ENCODE measurements at places on chromosomes 6 and 20.

DNA sequence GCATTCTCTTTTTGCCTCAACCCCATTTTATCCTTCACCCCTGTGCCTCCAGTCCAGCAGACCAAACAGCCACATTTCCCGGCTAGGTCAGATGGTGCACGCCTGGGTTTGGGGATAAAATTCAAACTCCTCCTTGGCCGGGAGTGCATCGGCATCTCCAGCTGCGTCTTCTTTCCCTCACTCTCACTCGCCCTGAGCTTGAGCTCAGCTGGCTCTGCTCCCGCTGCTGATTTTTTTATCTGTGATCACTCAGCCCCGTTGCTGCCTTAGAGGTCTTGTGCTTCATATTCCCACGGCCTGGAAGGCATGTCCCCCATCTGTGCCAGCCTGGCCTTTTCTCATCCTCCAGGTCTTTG, 6.8 kb upstream of the EZR start:
- DNase-seq, result no peak

DNA sequence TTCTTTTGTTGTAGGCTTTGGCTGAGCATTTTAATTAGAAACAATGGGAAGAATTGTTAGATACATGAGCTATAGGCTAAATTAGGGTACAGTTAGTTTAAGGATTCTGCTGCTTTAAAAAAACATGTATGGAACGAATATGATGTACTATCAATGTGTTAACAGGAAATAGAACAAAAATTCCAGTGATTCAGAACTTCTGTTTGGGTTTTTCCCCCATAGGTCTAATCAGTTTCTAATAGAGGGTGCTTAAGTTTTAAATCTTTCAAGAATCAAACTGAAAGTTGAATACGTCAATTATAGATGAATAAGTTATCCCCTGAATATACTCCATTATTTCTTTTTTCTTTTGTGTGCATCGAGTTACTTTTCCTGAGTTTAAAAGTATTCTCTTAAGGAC, 1.9 kb downstream of the TAB2 start:
- DNase-seq, result no peak

DNA sequence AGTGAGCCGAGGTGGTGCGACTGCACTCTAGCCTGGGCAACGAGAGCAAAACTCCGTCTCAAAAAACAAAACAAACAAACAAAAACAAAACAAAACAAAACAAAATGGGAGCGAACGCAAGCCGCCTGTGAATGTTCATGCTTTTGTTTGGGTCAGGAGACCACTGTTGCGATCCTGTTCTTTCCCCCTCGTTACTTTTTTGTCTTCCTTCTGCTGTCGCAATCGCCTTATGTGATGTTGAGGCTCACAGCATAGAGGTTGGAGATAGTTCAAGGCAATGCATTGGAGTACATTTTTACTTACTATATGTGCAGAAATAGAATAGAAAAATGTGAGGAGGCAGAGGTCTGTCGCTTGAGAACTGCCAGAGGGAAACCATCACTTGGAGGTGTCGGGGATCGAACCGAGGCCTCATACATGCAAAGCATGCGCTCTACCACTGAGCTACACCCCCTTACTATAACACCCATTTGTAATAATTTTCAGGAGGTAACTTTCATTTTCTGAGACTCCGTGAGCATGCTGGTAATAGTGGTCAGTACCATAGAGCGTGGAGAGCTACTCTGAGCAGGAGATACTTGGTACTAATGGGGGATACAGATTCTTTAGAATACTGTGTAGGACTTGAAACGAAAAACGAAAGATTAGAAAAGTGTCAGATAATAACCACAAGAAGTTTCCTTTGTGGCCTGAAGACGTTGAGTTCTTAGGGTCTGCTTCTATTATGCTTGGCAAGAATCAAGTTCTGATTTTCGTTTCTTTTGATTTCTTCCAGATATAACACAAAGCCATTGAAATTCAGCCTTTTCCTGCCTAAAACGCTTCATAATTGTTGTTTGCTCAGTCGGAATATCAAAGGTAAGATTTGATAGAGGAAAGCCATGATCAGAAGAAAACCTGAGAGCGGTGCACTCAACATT, 121.1 kb downstream of the TRIM27 start:
- peak; percentile 78 for DNase-seq

- DNase-seq, result no peak
Observed at GRCh38 chr20:35601990-35602389, 13.6 kb upstream of the SPAG4 start.

GRCh38 chr6:170025935-170026750, 264.7 kb downstream of the DLL1 start:
- DNase-seq, result no peak

Measured in NAMALWA (cell line).